Fibroblast of skin of right quadriceps (primary cell): ENCODE measurements at places on chromosomes 13 and 19.

DNA sequence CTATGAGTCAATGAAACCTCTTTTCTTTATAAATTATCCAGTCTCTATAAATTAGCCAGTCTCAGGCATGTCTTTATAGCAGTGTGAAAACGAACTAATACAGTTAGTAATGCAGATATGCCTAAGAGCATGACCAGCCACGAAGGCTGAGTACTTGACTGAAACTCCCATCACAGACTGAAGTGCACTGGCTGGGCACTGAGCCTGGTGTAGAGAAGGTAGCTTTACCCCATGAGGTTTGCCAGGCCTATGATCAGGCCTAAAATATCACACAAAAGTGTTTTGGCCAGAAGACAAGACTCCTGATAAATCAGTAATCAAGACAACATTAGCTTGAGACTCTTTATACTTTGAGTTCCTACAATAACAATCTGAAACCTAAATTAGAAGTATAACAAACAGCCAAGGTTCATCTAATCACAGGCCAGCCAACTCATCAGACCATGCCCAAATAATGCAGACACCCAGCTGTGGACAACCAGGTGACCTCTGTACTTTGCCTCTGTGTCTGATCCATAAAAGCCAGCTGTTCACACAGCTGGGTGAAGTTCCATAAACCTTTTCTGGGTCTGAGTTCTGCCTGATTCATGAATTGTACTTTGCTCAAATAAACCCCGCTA, 771.8 kb upstream of the SLITRK1 start:
- no peak for DNase-seq

GRCh38 chr13:80821466-80821865, 480.5 kb upstream of the SPRY2 start:
- no peak for DNase-seq

GRCh38 chr19:13885826-13886365, 9.0 kb downstream of the NANOS3 start:
- no peak for DNase-seq

- DNase-seq, result no peak
Measured at GRCh38 chr19:38547421-38547820, 70.3 kb downstream of the MAP4K1 start.

GRCh38 chr13:22073718-22074117, 402.8 kb downstream of the FGF9 start:
- DNase-seq, result no peak

DNA sequence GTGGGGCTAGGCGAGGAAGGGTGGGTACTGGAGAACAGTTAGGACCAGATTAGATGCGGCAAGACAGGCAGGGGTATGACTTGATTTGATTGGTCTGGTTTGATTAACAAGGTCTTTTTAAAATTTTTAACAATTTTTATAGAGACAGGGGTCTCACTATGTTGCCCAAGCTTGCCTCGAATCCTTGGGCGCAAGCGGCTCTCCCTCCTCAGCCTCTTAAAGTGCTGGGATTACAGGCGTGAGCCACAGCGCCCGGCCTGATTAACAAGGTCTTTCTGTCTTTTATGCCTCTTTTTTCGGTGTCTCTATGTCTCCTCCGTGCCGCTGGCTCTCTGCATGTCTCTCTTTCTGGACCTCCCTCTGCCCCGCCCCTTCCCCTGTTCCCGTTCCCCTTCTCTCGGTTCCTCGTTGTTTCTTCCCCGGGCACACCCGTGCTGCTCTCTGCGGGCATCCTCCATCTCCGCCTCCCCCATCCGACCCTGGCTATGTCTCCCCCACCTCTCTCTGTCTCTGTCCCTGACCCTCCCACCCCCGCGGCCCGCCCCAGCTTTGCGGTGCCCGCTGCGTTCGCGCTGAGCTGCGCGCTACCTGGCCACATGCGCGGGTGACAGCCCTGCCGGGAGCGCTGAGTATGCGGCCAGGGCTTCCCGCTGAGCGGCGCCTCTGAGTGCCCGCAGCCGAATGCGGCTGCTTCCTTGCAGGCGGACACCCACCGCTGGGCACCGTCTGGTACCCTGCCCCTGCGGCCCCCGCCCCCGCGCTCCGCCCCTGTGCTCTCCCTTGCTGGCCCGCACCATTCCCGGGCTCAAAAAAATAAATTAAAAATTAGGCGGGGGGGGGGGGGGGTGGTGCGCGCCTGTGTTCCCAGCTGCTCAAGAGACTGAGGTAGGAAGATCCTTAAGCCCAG, 8.1 kb upstream of the SDHAF1 start:
- no peak for DNase-seq

- no peak for DNase-seq
Measured at GRCh38 chr13:26473571-26474230, 83.8 kb upstream of the WASF3 start.

GRCh38 chr13:27483421-27483820, 33.1 kb upstream of the MTIF3 start:
- no peak for DNase-seq

- peak; percentile 38 for DNase-seq
Measured at GRCh38 chr13:105847527-105848291, 687.8 kb downstream of the EFNB2 start.

DNA sequence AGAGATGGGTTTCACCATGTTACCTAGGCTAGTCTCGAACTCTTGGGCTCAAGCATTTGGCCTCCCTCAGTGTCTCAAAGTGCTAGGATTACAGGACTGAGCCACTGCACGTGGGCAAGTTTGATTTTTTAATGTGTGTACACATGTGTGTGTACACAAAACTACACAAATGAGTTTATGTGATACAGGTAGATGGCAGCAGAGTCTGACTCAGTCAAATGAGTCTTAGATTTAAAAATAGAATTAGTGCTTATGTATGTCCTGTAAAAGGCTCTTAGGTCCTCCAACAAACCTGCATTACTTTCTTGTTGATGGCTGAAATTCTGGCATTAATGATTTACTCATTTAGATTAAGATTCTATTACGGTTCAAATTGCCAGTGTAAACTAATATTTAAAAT, 293.7 kb downstream of the PCDH17 start:
- DNase-seq, result no peak

DNA sequence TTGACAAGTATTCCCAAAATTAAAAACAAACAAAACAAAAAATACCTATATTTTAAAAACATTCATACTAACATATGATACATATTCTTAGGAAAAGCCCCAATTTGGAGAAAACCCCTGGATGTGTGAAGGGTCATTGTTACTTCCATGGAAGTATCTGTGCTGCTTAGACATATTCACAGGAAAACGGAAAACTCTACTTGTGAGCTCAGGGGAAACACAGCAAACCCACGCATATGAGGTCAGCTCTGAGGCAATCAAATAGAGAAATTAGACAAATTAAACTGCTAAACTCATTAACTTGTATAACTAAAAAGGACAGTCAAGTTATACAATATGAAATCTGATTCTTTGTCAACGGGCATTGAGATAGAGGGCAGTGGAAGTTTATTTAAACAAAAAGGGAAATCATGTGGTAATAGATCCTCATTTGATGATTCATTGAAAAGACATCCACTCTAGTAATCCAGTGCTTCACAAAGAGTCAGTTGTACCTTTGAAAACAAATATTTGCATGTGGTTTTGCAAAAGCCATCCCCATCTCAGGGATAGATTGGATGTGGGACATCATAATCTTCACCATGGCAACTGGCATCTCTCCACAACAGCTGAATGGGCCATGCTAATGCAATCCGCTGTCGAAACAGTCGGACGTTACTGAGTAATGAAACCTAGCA, 423.4 kb downstream of the ITGBL1 start:
- peak; percentile 39 for DNase-seq

DNA sequence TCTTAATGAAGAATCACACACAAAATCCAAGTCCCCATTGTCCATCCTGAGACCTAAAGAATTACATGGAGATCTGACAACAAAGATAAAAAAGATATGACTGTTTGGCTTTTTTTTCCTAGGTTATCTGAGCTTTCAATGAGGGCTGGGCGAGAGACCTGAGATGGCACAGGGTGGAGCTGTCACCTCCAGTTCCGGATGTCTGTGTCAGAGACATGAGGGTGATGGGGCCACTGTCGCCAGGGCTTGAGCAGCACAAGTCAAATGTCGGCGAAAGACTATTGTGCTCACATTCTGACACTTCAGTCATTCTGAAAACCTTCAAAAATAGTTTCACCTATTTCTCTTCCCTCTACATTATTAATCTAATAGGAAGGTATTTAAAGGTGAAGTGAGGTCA, 65.7 kb downstream of the SLC7A1 start:
- DNase-seq, result no peak

GRCh38 chr13:40762849-40763248, 8.1 kb downstream of the MRPS31 start:
- DNase-seq, result peak; percentile 69
